ENCODE measurements at places on chromosomes 11 and 22.

GRCh38 chr11:4514196-4514595 is 30.8 kb upstream of the OR52M1 start:
- ATAC-seq: no peak

- ATAC-seq: peak; percentile 64
Observed at GRCh38 chr11:4454021-4454420, 4.9 kb downstream of the OR52K2 start.

DNA sequence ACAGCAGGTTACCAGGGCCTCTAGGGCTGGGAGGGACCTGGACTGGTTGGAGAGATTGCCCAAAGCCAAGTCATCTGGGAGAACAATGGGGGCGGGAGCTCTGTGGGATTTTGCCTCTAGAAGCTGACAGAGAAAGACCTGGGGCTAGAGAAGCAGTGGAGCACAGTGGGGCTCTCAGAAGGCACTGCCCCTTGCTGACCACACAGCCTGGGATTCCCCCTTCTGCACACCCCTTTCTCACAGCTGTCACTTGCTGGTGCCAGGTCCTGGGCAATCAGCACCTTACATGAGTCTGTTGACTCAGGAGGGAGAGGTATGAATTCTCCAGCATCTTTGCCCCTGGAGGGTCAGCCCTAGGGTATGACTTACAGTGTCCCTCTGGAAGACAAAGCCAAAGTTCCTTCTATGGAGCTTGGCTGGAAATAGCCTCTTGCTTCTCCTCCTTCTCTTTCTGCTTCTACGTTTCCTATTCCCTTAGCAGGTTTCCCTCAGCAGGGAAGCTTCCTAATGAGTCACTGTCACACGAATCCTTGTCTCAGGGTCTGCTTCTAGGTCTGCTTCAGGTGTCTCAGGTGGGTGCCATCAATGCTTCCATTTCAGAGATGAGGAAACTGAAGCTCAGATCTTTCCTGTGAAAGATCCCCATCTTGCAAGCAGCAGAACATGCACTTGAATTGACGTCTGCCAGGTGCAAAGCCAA is 27.0 kb downstream of the GDPD5 start:
- no peak for ATAC-seq

- ATAC-seq: no peak
Observed at GRCh38 chr11:82899186-82899820, 927 bp downstream of the PRCP start.

DNA sequence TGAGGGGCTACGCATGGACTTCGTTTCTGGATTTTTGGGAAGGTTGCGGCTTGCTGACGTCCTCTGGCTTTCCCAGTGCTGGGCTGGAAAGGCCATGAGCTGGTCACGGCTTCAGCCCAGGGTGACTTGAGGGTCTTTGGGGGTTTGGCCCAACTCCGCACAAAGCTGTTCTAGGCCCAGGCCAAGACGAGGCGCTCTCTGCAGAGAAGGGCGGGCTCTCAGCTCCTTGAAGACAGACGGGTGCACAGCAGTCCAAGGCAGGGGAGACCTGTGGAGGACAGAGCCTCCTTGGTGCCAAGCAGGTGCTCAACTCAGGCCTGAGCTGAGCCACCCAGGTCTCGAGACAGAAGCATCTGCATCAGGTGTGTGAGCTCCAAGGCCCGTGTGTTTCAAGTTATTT is 1003.7 kb downstream of the BRD1 start:
- ATAC-seq: no peak

DNA sequence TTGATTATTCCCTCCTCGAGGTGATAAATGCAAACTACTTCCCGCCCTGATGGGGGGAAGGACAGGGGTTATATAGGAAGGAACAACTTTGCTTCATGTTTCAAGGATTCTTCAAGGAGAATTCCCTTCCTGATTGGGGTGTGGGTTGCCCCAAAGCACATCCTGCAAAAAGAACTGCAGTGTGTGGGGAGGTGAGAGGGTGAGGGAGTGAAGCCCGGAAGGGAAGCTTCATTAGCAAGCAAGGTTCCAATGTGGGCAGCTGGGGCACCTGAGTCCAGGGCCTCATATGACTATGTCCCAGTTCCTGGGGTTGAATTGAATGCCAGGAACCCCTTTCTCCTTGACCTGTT is 326.0 kb downstream of the MN1 start:
- ATAC-seq: no peak

GRCh38 chr11:128548649-128549255 is 38.6 kb downstream of the ETS1 start:
- ATAC-seq: peak; percentile 60

GRCh38 chr11:119699227-119699626 is 29.8 kb downstream of the NECTIN1 start:
- peak; percentile 7 for ATAC-seq

GRCh38 chr11:75031771-75032549 is 43.2 kb downstream of the NEU3 start:
- ATAC-seq: peak; percentile 78

GRCh38 chr11:122808478-122808869 is 29.8 kb upstream of the CRTAM start:
- no peak for ATAC-seq

GRCh38 chr22:36636916-36637315 is 66.6 kb downstream of the CACNG2 start:
- no peak for ATAC-seq

DNA sequence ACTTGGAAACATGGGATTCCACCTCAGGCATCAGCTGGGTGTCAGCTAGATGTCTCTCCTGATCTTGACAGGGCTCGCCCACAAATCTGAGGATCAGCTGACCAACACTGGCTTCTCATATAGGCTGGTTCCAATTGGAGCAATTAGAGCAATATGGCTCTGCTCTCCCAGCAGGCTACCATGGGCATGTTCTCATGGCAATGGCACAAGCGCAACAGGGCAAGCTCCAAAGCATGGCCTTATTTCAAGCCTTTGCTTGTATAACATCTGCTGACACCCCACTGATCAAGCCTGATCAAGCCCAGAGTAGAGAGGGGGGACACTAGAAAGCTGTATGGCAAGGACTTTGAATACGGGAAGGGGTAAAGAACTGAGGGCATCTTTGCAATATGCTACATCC is 40.7 kb upstream of the SPATA19 start:
- no peak for ATAC-seq

DNA sequence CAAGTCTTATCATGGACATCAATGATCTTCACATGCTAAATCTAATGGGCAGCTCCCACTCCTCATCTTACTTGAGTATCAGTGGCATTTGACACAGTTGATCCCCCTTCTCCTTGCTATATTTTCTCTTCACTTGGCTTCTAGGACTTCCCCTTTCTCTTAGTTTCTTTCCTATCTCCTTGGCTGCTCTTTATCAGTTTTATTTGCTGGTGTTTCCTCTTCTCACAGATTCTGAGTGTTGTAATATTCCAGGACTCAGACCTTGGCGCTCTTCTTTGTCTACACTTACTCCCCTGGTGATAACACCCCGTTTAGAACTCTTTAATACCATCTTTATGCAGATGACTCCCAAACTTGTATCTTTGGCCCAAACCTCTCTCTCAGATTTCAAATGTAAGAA is 33.9 kb upstream of the RASSF10 start:
- no peak for ATAC-seq

DNA sequence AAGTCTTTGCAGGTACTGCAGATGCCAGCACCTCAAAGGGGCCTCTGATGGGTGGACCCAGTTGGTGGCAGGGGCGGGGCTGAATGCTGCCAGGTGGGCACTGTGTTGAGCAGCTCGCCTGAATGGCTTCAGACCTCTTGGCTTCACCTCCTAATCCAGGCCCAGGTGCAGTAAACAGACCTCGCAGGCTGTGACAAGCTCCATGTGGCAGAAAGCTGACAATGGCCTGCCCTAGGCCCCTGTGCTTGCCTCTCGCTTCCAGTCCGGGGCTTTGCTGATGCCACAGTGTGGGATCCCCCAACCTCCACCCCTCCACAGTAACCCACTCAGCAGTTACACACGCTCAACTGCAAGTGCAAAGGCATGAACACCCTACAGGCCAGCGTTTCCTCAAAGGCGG is 9.4 kb downstream of the IGLL1 start:
- no peak for ATAC-seq

DNA sequence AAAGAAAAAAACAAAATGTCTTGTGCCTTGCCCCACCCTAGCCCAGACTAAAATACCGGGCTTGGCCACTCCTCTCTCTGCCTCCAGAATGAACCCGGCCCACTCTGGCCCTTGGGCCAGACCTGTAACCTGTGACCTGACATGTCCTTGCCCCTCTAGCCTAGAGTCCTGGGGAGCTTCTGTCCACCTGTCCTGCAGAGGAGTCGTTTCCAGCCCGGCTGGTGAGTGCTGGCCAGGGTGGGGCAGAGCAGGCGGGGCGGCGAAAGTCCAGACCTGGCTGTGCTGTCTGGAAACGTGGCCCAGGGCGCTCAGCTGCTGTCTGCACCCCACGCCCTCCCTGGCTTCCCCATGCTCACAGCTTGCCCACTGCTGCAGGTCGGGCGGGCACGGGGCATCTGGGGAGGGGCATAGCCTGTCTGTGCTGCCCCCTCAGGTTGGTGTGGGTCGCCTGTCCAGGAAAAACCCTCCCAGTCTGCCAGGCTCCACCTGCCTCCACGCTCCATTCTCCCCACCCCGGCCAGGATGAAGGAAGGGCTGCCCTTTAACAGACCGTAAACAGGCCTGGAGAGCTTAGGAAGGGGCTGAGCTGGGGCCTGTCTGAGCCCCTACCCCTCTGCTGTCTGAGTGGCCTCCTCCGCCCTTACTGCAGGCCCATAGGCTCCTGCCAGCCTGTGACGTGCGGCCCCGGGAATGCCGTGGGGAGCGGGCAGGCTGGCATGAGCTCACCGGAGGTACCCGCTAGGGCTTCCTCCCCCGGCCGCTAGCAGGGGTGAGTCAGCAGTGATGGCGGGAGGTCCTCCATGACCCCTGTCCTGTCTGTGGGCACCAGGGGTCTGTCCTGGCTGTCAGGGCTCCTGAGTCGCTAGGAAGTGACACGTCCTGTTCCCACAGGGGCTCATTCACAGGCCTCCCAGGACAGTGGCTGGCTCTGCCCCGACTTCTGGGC is 1.9 kb downstream of the CD151 start:
- ATAC-seq: peak; percentile 65

- no peak for ATAC-seq
Observed at GRCh38 chr11:70536051-70536877, 137.9 kb downstream of the CTTN start.

GRCh38 chr11:113315811-113316210 is 1.4 kb downstream of the TTC12 start:
- no peak for ATAC-seq

- ATAC-seq: no peak
Observed at GRCh38 chr11:35997902-35998520, 54.1 kb downstream of the LDLRAD3 start.

Measured in esophagus mucosa (tissue), 1 donor.